Mesenteric fat pad (tissue), 1 donor: ENCODE measurements at places on chromosomes 11 and 22. TPM values are rescaled to one million over a fixed set of nuclear protein-coding genes. Genes with fewer than 3 reads are reported as not detected.

The MMP10 gene
- not detected for total RNA-seq

The ROBO4 gene
- 70.9 TPM for total RNA-seq

DNA sequence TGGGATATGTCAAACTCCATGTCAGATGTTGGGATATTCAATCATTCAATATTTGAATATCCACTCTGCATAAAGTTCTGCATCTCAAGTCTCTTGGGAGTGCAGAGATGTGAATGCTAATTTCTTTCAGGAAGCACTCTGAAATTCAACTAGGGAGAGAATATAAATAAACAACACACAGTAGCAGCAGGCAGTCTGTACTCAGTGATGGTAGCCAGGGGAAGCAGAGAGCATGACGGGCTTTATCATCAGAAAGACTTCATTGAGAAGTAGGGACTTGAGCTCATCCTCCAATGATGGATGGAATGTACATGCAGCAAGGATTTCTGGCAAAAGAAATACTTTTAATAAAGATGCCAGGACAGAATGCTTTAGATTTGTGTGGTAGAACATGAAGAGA, 9.8 kb upstream of the TEAD1 start:
- DNase-seq = no peak

GRCh38 chr11:97683733-97684132, 1293.9 kb downstream of the JRKL start:
- no peak for DNase-seq

- DNase-seq = no peak
Observed at GRCh38 chr11:126969865-126970479, 30.6 kb downstream of the KIRREL3 start.
